Skin of body (tissue), 3 donors: ENCODE measurements at places on chromosomes 5 and 9. TPM values are rescaled to one million over a fixed set of nuclear protein-coding genes. Genes with fewer than 3 reads are reported as not detected.

DNA sequence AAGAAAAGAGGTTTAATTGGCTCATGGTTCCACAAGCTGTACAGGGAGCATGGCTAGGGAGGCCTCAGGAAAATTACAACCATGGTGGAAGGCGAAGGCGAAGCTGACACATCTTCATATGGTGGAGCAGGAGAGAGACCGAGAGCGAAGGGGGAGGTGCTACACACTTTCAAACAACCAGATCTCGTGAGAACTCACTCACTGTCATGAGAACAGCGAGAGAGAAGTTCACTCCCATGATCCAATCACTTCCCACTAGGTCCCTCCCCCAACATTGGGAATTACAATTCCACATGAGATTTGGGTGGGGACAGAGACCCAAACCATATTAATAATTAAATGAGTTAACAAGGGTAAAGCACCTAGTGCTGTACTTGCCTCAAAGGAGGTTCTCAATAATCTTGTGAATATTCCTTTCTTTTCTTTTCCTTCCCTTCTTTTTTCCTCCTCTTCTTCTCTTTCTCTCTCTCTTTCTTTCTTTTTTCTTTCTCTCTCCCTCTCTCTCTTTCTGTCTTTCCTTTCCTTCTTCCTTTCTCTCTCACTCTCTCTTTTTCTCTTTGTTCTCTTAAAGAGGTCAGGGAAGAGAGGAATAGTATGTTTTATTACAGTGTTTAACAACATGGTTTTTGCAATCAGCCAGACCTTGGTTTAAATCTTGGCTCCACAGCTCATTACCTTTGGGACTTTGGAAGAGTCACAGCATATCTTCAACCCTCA is 29.0 kb downstream of the TNFSF15 start:
- no peak for DNase-seq

GRCh38 chr5:62124266-62124665 is 181.7 kb upstream of the KIF2A start:
- no peak for DNase-seq

GRCh38 chr5:134813827-134814226 is 31.9 kb upstream of the C5orf24 start:
- no peak for DNase-seq

DNA sequence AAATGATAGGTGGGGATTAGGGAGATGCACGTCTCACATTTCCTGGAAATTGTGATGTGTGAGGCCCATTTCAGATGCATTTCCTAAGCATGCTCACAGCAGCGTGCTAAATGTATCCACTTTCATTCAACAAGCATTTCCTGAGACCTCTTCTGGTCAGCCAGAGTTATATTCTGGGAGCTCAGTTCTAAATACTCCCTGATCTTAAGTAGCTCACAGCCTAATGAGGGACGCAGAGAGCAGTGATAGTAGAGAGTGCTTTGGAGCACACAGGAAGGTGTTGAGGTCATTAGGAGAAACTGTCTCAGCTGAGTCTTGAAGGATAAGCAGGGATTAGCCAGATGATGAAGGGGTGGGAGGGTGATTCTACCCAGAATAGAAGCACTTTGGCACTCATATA is 46.2 kb upstream of the FSD1L start:
- DNase-seq = no peak

- DNase-seq = no peak
These were observed 40.2 kb downstream of the MEF2C start for GRCh38 chr5:88842784-88843183.

Gene MYOZ3
- total RNA-seq = 3.1 TPM

Gene ADAMTSL1
- 37.1 TPM for total RNA-seq

Gene OR2V1
- total RNA-seq = not detected
